ENCODE measurements at places on chromosomes 4 and X. TPM values are rescaled to one million over a fixed set of nuclear protein-coding genes. Genes with fewer than 3 reads are reported as not detected.

- no peak for DNase-seq
Measured at GRCh38 chr4:8710946-8711345, 118.4 kb downstream of the CPZ start.

Gene ADRA2C
- polyA plus RNA-seq, result 4.8 TPM

Gene XAGE1A
- 8.3 TPM for polyA plus RNA-seq

DNA sequence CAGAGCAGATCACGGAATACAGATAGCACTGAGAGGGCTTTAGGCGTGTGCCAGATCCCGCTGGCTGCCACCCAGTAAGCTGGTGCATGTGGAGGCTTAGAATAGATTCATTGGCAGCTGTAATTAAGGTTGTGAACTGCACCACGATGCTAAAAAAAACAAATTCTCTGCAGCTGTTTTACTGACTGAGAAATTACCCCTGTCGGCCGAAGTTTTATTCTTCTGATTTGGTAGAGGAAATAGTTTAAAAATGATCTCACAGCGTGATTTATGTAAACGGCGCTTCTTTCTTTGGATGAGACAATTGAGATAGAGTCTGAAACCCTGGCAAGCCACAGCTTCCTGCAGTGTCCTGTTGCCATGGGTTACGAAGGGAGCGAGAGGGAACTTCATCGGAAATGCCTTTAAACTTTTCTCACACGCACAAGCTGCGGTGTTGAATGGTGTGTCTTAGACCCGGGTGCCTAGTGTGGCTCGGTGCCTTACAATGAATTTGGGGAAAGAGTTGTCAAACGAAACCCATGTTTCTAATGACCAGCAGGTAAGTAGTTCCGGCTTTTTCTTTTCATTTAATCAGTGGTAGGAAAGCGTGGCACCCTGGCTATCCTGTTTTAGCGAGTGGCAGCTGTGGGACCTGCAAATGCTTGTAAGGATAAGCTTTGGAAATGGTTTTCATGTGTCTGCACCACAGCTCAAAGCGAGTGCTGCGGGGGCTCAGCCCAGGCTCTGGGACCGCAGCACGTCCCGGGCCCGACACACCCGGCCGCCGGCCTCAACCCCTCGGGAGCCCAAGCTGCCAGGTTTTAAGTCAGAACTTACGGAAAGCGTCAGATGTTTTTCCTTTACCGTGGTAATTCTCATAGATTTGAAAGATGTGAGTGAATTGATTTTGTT, 71.7 kb upstream of the HGFAC start:
- no peak for DNase-seq

GRCh38 chr4:174332741-174333493, 49.2 kb downstream of the CEP44 start:
- DNase-seq, result no peak

- no peak for DNase-seq
Measured at GRCh38 chr4:173433447-173433846, 34.5 kb upstream of the SCRG1 start.

Gene HTN1
- polyA plus RNA-seq, result not detected

Gene SULT1E1
- not detected for polyA plus RNA-seq

Gene ADH1A
- not detected for polyA plus RNA-seq

DNA sequence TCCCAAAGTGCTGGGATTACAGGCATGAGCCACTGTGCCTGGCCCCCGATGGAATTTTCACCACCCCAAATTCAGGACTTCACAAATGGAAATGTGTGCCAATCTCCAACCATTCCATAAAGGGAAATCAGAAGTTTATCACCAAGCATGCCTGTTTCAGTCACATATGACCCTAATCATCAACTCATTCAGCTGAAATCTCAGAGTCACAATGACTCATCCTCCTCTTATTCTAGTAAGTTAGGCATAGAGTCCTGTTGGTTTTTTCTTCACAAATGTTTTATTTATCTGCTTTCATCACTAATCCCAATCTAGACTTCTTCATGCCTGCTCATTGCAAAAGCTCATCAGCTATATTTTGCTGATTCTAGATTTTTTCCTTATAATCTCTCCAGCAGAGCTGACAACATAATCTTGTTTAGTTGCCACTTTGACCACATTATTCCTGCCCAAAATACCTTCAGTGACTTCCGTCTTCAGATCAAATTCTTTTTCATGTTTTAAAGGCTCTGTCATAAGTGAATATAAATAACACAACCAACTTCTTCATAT, 83.3 kb downstream of the SLC7A11 start:
- DNase-seq, result no peak

GRCh38 chr4:169803413-169803812, 45.7 kb upstream of the HPF1 start:
- no peak for DNase-seq

Gene TLR3
- polyA plus RNA-seq, result 0.16 TPM

GRCh38 chr4:160795216-160795615, 1368.6 kb downstream of the FSTL5 start:
- no peak for DNase-seq

DNA sequence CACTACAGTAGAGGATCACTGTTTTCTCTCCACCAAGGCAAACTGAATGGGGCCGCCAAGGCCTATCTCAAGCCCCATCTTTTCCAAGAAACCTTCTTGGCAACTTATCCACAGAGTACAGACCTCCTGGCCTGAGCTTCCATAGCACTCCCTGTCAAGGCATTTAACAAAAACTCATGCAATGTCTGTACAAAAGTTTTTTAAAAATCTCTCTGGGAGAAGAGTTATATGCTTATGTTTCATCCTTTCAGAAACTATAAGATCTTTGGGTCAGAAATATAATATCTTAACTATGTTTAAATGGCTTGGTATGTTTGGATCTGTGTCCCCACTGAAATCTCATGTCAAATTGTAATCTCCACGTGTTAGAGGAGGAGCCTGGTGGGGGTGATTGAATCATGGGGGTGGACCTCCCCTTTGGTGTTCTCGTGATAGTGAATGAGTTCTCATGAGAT, 13.6 kb downstream of the ADAMTS3 start:
- no peak for DNase-seq

GRCh38 chr4:122978789-122979188, 56.4 kb upstream of the NUDT6 start:
- DNase-seq, result no peak

Gene EVC2
- 1.3 TPM for polyA plus RNA-seq

Gene DCAF4L1
- polyA plus RNA-seq, result 0.20 TPM
